ENCODE measurements at places on chromosomes 7 and 10.

DNA sequence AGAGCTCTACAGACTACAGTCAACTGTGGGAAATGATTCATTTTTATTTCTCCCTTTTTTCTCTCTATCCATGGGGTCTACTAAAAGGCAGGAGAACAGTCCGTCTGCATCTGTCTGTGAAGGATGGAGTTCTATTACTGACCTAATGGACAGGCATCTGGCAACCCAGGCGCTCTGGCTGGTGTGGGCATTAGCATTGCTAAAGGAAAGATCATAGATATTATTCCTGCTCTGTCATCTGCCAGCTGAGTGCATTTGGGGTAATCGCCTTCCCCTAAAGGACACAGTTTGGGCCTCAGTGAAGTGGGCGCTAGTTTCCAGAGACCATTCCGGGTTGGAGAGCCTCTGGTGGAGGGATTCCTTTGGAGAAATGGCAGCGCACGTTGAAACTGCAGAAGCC is 201.3 kb upstream of the TCERG1L start:
- no peak for DNase-seq
- H3K27ac ChIP-seq: no peak overlapping the region
- no peaks in the 10 kb centered on the region for H3K27me3 ChIP-seq
- no peak overlapping the region for H3K4me3 ChIP-seq
- no peaks in the 10 kb centered on the region for H3K36me3 ChIP-seq
- no peaks in the 10 kb centered on the region for H3K4me1 ChIP-seq

DNA sequence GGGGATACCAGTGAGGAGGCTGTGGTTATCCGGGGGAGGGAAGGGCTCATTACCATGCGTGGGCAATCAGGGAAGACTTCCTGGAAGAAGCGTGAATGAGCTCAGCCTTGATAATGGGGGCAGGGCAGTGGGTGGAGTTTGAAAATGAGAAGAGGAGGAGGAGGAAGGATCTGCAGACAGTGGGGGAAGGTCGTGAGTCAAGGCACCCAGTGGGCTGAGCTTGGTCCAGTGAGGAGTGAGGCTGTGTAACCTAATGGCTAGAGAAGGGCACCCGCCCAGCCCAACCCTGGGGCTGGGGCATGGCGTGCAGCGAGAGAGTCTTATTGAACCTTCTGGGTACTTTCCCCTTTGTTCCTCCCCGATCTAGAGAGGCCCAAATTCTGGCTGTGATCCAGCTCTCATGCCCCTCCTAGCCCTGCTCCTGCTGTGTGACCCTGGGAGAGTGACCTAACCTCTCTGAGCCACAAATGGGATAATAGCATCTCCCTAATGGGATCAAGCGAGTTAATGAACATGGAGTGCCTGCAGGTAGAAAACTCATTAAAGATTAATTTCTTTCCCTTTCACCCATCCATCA is 31.5 kb downstream of the CLIP2 start:
- H3K4me3 ChIP-seq: no peak overlapping the region
- peaks cover 21% of the 10 kb centered on the region for H3K36me3 ChIP-seq
- H3K27me3 ChIP-seq: no peaks in the 10 kb centered on the region
- no peak for DNase-seq
- no peak overlapping the region for H3K27ac ChIP-seq

GRCh38 chr7:126574276-126575250 is 678.2 kb downstream of the GRM8 start:
- no peak overlapping the region for H3K27ac ChIP-seq
- no peak for DNase-seq
- peaks cover 2% of the 10 kb centered on the region for H3K27me3 ChIP-seq

- no peak overlapping the region for H3K27ac ChIP-seq
- no peaks in the 10 kb centered on the region for H3K27me3 ChIP-seq
- H3K36me3 ChIP-seq: no peaks in the 10 kb centered on the region
Observed at GRCh38 chr10:37304036-37304435, 178.6 kb downstream of the ANKRD30A start.

- peaks cover 24% of the 10 kb centered on the region for H3K4me1 ChIP-seq
- peak overlapping the region; percentile 32 for H3K4me3 ChIP-seq
- H3K36me3 ChIP-seq: no peaks in the 10 kb centered on the region
- H3K27me3 ChIP-seq: peaks cover 18% of the 10 kb centered on the region
Observed at GRCh38 chr7:15685358-15686294, 857 bp downstream of the MEOX2 start.

GRCh38 chr10:72085864-72086465 is 2.4 kb downstream of the SPOCK2 start:
- no peak overlapping the region for H3K4me3 ChIP-seq
- H3K36me3 ChIP-seq: no peaks in the 10 kb centered on the region
- no peak overlapping the region for H3K27ac ChIP-seq
- peaks cover 36% of the 10 kb centered on the region for H3K4me1 ChIP-seq
- H3K27me3 ChIP-seq: peaks cover 12% of the 10 kb centered on the region
- DNase-seq: no peak

- H3K4me3 ChIP-seq: no peak overlapping the region
- DNase-seq: no peak
- H3K27ac ChIP-seq: no peak overlapping the region
- H3K4me1 ChIP-seq: no peaks in the 10 kb centered on the region
- no peaks in the 10 kb centered on the region for H3K36me3 ChIP-seq
Observed at GRCh38 chr10:82691211-82691610, 816.2 kb downstream of the NRG3 start.

DNA sequence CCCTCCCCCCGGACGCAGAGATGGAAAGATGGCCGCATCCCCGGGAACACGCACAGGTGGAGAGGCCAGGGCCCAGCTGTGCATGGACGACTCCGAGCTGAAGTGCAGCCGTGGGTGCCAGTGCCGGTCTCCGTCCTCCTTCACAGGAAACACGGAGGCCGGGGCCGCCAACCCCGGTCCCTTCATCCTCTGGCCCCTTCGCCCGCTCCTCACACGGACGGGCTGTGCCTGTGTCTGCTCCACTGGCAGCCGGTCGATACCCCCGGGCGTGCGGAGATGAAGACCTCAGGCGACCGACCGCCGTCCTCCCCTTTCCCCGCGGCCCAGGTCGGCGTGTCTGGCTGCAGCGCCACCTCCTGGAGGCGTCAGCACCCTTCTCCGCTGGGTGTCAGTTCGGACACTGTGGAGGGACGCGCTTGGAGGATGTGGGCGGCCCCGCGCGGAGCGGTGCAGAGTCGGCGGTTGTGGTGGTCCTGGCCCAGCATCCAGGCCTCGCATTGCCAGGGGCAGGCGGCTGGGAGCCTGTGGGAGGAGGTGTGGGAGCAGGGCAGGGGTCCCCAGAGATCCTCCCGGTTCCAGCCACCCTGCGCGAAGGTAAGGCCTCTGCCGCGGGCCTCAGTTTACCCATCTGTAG is 9.9 kb downstream of the ZNF511 start:
- H3K27me3 ChIP-seq: peaks cover 2% of the 10 kb centered on the region
- peak overlapping the region; percentile 49 for H3K4me3 ChIP-seq
- H3K36me3 ChIP-seq: no peaks in the 10 kb centered on the region
- no peaks in the 10 kb centered on the region for H3K4me1 ChIP-seq
- no peak overlapping the region for H3K27ac ChIP-seq

DNA sequence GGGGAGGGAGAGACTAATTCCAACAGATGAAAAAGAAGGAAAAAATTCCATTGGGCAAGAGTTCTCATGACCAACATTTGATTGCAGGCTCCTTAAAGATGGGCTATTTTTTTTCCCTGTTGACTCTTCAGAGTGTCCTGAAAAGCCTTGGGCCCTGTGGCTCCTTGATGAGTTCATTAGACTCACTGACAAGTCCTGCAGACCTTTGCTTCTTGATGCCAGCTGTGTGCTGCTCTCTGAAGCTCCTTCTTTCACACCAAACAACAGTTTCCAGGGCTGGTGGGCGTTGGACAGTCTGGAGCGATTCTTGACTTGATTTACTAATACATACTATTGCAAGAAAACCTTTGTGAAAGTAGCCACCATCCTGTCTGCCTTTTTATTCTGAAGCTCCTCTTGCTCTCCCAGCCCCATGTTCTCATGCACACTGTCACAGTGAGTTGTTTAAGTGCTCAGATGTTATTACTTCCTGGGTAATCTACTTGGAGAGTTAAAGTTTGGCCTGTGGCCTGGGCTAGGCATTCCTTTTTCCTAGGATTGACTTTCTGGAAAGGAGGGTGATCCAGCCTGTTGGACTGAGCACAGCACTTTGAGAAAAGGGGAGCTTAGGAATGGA is 250.3 kb downstream of the PTEN start:
- no peaks in the 10 kb centered on the region for H3K36me3 ChIP-seq
- H3K4me1 ChIP-seq: peaks cover 17% of the 10 kb centered on the region
- no peak overlapping the region for H3K4me3 ChIP-seq
- no peaks in the 10 kb centered on the region for H3K27me3 ChIP-seq
- no peak for DNase-seq

- no peaks in the 10 kb centered on the region for H3K4me1 ChIP-seq
- DNase-seq: no peak
- H3K36me3 ChIP-seq: no peaks in the 10 kb centered on the region
- H3K27me3 ChIP-seq: peaks cover 7% of the 10 kb centered on the region
Observed at GRCh38 chr10:125491381-125491780, 191.6 kb downstream of the TEX36 start.

- H3K36me3 ChIP-seq: no peaks in the 10 kb centered on the region
- H3K4me1 ChIP-seq: peaks cover 80% of the 10 kb centered on the region
- no peak overlapping the region for H3K4me3 ChIP-seq
- H3K27me3 ChIP-seq: no peaks in the 10 kb centered on the region
- no peak for DNase-seq
Observed at GRCh38 chr10:6065406-6065805, 3.2 kb upstream of the IL2RA start.

DNA sequence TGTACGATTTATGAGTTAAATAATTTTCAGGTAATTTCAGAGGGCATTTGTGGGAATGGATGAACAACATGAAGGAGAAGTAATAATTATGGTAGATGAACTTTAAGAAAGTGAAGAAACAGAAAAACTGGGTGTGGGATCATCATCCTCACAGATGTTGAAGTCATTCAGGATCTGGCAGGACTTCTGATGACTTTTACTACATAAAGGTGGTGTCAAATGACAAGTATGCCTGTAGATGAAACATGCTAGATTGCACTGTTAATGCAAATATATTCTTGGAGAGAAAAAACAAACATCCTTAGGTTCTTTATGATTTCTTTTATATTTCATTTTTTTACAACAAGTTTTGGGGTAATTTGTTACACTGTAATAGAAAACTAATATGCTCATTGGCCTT is 230.2 kb downstream of the PCLO start:
- no peaks in the 10 kb centered on the region for H3K36me3 ChIP-seq
- DNase-seq: no peak
- no peak overlapping the region for H3K4me3 ChIP-seq
- H3K4me1 ChIP-seq: no peaks in the 10 kb centered on the region
- H3K27me3 ChIP-seq: no peaks in the 10 kb centered on the region

Measured in common myeloid progenitor, CD34-positive (primary cell).